AG09309 (cell line): ENCODE measurements at places on chromosomes 5 and 9.

GRCh38 chr5:127425868-127426267, 91.6 kb upstream of the PRRC1 start:
- DNase-seq = no peak

GRCh38 chr5:128174951-128175350, 91.4 kb downstream of the SLC12A2 start:
- no peak for DNase-seq

- no peak for DNase-seq
These were observed 249.0 kb downstream of the ARHGAP26 start for GRCh38 chr5:143019157-143019556.

DNA sequence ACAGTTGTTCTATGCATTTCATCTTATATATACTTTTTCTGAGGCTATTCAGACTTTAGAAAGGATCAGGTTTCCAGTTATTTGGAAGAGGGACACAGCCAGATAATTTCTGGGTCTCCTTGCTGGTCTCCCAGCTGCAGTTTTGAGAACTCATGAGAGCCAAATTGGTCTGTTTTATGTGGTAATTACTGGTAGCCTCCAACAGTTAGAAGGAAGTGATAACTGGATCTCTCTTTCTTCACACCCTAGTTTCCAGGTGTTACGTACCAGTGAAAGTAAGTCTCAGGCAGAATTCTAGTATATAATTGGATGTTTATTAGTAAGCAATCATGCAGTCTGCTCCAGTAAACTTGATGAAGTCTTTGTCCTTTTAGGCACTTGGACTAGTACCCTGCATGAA, 63.2 kb upstream of the RPS23 start:
- DNase-seq = no peak
